CD4-positive, alpha-beta memory T cell (primary cell): ENCODE measurements at places on chromosomes 3 and 15.

DNA sequence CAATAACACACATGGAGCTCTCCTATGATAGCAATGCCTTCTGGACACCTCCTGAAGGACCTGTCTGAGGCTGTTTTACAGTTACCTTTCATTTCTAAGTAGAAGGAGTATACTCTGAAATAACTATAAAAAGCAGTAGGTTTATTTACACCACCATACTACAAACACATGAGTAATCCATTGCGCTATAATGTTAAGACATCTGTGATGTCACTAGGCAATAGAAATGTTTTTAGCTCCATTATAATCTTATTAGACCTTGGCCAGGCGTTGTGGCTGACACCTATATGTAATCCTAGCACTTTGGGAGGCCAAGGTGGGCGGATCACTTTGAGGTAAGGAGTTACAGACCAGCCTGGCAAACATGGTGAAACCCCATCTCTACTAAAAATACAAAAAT lies 24.7 kb downstream of the PXK start:
- DNase-seq, result no peak

- DNase-seq, result no peak
Measured at GRCh38 chr3:114241262-114241661, 3.9 kb upstream of the ZNF80 start.

DNA sequence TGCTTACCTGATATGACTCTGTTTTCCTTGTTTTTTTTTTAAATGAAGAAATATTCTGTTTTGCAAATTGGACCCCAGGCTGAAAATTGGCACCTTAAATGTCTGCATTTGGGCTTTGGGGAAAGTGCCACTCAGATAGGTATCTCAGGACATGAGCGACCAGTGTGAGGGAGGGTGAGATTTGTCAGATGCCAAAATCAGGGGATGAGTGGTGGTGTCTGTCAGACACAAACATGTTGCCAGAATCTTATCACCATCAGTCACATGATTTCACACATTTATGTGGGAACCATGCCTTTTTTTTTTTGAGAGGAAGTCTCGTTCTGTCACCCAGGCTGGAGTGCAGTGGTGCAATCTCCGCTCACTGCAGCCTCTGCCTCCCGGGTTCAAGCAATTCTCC lies 75.6 kb upstream of the OSBPL11 start:
- DNase-seq, result no peak

DNA sequence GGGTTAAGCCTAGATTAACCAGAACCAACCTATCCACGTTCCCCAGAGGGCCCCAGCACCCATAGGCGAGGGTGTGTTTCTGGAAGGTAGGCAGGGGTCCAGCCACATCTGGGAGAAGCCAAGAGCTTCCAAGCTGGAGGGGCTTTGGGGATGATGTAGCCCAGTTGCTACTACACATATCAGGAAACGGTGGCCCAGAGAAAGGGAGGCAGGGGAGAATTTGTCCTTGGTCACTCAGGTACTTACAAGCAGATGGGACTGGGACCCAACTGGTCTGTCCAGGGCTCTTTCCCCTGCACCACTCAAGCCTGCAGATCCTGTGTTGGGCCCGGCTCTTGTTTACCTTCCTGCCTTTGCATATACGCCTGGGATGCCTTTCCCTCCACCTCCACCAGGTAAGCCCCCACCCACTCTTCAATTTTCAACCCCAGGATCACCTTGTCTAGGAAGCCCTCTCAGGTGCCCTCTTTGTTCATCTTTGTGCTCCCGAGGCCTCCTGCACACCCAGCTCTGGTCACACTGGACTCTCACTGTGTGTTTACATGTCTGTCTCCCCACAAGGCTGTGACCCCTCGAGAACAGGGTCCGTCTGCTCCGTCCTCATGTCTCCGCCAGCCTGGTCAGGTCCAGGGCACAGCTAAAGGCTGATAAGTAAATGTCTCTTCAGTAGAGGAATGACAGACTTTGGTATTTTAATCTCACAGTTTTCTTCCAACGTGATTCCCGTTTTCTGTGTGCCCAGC lies 204.4 kb upstream of the LINGO1 start:
- DNase-seq, result no peak

DNA sequence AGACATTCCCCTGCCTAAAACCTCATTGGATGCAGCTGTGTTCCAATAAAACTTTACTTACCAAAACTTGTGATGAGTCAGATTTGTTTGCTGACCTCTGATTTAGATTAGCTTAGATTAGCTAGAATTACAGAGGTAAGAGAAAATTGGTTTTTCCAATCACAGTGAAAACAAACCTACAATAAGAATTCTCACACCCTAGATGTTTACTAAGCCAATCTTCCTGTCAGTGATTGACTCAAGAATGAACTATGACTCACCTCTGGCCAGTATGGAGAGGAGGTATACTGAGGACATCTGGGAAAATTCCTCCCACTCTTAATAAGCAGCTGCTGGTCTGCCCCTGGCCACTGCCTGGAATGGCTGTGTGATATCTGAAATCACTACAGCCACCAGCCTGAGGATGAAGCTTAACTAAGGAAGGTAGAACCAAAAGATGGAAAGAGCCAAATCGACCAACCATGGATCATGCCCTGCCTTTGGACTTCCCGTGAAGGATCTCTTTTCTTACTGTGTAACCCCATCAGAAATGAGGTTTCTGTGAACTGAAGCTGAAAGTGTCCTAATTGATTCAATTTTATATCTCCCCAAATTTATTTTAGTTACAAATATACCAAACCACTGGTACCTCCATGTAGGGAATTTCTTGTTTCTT lies 19.0 kb upstream of the GHSR start:
- DNase-seq, result no peak

- DNase-seq, result no peak
Measured at GRCh38 chr15:88423331-88423730, 43.9 kb downstream of the MRPL46 start.

DNA sequence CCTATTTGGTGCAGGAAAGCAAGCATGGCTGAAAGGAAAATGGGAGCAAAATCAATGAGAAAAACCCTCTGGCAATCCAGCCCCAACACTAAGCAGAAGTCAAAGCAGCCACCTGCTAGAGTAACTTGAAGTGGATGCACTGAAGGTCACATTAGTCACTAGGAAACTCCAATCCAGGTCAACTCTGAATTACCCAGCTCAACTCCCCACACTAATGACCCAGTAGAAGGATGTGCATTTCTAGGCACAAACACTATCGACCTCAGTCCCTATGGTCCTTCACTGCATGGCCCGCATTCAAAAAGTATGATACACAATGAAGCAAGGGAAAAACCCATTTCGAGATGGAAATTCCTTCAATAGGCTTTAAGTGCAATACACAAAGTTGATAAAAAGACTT lies 80.6 kb downstream of the RAD18 start:
- no peak for DNase-seq

- no peak for DNase-seq
Measured at GRCh38 chr3:24601066-24601939, 106.7 kb upstream of the THRB start.

DNA sequence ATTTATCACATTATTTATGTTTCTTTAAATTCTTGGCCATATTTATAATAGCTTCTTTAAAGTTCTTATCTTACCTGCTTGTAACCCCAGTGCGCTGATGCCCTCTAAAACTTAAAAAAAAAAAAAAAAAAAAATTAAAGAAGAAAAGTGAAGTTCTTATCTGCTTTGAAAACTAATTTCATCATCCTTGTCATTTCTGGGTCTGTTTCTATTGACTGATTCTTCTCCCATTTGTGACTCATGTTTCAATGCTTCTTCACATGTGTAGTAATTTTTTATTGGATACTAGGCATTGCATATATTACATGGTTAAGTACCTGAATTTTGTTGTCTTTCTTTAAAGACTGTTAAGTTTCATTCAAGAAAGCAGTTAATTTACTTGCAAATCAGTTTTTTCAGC lies 3.4 kb upstream of the SEC22A start:
- no peak for DNase-seq

DNA sequence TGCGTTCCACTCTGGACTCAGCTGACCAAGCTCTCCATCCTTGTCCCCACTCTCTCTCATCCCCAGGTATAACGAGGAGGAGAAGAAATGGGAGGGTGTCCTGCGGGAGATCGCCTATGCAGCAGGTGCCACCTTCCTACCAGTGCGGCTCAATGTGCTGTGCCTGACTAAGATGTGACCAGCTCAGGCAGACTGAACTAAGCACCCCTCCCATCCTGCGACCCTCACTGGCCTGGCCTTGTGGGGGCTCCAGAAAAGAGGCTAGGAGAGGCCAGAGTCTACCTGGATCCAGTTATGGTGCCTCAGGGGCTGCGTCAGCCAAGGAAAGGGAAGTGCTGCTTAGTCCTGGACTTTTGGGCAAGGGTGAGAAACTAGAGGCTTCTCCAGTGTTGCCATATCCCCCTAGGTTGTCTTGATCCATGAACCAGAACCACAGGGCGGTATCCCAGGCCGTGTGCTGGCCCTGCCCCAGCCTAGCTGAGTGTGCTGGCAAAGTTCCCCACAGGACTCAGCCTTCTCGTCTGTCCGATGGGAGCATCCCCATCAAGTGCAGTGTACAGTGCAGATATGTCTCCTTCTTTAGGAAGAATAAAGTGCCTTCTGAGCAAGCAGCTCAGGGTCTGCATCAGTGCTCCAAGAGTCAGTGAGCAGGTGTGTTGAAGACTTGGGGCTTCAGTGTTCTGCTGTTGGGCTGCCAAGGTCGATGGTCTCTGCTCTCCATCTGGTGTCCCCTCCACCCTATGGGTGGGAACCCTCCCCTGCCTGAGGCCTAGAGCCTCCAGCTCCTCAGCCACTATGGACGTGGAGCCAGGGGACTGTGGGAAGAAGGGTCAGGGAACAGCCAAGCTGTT lies 6.7 kb downstream of the KLHL40 start:
- no peak for DNase-seq

DNA sequence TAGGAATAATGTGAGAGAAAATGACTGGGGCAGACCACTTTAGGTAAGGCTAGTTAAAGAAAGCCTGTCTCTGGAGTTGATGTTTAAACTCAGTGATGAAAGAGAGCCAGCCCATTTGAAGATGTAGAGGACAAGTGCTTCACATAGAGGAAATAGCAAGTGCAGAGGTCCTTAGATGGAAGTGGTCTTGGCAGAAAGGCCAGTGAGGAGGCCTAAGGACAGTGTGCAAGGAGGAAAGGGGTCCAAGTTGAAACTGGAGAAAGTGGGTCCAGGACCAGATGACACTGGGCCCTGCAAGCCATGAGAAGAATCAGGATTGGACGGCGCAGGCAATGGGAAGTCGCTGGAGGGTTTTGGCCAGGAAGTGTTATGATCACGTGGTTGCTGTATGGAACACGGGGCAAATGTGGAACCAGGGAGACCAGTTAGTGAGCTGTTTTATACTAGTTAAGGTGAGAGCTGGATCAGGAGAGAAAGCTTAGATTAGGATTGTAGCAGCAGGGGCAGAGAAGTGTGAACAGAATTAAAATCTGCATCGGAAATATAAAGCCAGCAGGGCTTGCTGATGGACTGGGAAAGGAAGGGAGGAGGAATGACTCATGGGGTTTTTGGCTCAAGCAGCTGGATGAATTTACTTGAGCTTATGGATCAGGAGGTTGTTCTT lies 48.0 kb upstream of the SCAANT1 start:
- DNase-seq, result no peak

- DNase-seq, result no peak
Measured at GRCh38 chr3:125125821-125126245, 70.0 kb upstream of the HEG1 start.

DNA sequence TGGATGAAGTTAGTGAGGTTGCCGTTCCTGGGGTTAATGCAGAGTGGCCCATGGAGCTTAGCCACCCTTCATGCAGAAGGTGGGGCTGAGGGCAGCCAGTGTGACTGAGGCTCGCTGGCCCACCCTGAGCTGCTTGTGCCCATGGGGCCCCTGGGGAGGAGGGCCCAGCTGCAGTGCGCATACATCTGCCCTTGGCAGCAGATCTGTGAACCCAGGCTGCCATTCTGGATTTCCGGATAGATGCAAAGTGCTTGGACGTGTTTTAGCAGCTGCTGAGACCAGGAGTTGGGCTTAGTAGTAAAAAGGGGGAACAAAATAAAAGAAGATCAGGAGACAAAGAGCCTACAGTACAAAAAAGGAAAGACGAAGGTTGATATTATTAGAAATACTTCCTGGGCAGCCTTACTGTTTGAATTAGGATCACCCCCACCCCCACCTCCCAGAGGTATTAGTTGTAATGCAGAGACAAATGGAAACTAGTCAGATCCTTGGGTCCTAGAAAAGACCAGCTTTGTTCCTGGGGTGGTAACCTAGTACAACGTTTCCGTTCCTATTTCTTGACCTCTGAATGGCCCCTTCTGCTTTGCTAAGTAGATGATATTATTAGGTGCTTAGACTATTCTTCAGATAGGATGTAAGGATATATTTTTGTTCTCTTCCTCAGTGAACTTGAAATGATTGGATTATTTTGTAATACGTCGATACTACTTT lies 70.2 kb downstream of the IGF1R start:
- no peak for DNase-seq
